Heart right ventricle (tissue), 16 donors: ENCODE measurements at places on chromosomes 7 and 10. TPM values are rescaled to one million over a fixed set of nuclear protein-coding genes. Genes with fewer than 3 reads are reported as not detected.
A peak's percentile ranks its signal among the peaks of the same experiment; 100 is the strongest.

Gene SEMA3D
- polyA plus RNA-seq, result 0.10 TPM

Gene DHX32
- 38.2 TPM for polyA plus RNA-seq

Gene AASS
- 37.5 TPM for polyA plus RNA-seq

Gene GJD4
- not detected for polyA plus RNA-seq

Gene SYT15
- 0.87 TPM for polyA plus RNA-seq

Gene LIPN
- not detected for polyA plus RNA-seq

Gene CACNA2D1
- polyA plus RNA-seq, result 19.4 TPM

Gene COG5
- 8.4 TPM for polyA plus RNA-seq

DNA sequence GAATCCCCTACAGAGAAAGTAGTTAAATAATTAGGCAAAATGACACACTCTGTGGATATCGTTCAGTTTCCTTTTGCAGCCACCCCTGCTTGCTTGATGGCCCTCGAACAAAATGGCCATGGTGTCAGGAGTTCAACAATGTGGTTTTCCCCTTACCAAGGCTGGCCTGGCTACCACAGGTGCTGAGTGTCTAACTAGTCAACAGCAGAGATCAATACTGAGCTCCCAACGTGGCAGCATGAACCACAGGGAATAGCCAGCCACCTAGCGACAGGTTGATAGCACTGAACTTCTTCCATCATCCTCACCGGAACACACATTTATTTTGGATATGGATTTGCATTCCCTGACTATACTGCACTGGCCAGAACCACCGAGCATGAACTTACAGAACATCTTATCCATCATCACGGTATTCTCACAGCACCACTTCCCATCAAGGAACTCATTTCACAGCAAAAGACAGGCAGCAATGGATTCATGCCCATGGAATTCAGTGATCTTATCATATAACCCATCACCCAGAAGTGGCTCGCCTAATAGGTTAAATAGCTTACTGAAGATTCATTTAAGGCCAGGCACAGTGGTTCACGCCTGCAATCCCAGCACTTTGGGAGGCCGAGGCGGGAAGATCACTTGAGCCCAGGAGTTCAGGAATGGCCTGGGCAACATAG is 6.3 kb downstream of the C10orf67 start:
- no peak overlapping the region for H3K4me3 ChIP-seq
- no peaks in the 10 kb centered on the region for H3K27me3 ChIP-seq
- no peak for DNase-seq
- no peaks in the 10 kb centered on the region for H3K36me3 ChIP-seq

DNA sequence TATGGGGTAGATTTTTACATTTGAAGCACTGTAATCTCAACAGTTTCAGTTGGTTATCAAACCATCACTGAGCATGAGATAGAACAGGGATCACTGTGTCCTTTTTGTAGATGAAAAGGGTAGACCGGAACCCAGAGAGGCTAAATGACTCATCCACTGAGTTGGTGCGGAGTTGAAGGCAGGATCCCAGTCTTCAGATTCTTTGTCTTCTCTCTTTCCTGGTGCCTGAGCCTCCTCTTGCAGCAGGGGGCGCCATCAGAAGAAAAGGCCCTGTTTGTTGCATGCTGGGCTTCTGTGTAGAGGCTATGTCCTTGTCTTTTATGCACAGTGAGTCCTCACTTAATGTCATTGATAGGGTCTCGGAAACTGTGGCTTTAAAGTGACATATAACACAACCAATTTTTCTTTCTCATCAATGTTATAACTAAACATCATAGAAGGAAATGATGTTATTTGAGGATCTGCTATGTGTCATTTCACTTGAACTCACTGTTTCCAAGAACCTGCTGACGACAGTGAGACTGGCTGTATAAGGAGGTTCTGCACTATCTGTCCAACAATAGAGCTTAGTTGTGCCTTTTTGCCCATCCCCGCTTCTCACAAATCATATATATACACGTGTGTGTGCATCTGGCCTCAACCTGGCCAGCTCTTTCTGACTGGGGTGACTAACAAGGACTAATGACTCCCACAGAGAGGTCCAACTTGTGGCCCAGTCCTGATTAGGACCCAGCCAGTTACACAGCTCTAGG is 14.3 kb downstream of the ZNF282 start:
- no peak overlapping the region for H3K27ac ChIP-seq
- no peaks in the 10 kb centered on the region for H3K27me3 ChIP-seq
- H3K36me3 ChIP-seq, result peaks cover 100% of the 10 kb centered on the region
- H3K4me3 ChIP-seq, result no peak overlapping the region

- DNase-seq, result no peak
- H3K27ac ChIP-seq, result no peak overlapping the region
- no peaks in the 10 kb centered on the region for H3K4me1 ChIP-seq
Measured at GRCh38 chr7:47153576-47153975, 428.3 kb downstream of the TNS3 start.

DNA sequence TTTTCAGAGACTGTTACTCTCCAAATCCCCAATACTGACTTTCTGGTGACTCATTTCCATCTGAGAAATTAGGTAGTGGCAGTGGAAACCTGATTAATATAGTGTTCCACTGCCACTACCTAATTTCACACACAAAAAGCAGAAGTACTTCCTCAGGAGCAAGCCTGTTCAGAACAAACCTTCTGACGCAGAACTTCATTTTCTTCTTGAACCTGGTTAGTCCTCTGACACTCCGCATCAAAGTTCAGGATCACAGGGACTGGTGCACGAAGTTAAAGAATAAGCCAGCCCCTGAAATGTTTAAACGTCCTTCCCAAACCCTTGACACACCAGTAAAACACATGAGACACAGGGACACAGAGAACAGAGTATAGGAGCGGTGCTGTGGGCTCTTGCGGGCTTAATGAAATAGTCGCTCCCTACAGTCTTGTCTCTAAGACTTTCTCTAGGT is 4.4 kb downstream of the WDR91 start:
- H3K4me1 ChIP-seq, result peaks cover 11% of the 10 kb centered on the region
- no peaks in the 10 kb centered on the region for H3K36me3 ChIP-seq
- no peak for DNase-seq
- no peak overlapping the region for H3K27ac ChIP-seq

DNA sequence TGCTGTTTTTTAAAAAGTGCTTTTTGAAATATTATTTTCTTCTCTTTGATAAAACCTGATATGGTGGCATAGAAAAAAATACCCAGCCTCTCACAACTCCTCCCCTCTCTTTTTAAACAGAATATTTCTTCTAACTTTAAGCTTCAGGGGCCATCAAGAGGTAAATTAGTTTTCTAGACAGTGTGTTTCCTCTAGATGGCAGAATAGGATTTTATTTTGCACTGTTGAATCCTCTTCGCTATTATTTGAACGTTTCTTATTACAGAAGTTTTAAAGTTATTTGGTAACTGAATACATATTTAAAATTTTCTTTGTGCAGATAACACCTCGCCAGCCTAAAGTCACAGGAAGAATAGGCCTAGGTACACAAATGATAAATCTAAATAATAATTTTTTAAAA is 30.3 kb downstream of the ARL5B start:
- H3K36me3 ChIP-seq, result no peaks in the 10 kb centered on the region
- H3K4me1 ChIP-seq, result no peaks in the 10 kb centered on the region
- DNase-seq, result no peak
- H3K4me3 ChIP-seq, result no peak overlapping the region
- H3K27ac ChIP-seq, result no peak overlapping the region
- H3K27me3 ChIP-seq, result no peaks in the 10 kb centered on the region

DNA sequence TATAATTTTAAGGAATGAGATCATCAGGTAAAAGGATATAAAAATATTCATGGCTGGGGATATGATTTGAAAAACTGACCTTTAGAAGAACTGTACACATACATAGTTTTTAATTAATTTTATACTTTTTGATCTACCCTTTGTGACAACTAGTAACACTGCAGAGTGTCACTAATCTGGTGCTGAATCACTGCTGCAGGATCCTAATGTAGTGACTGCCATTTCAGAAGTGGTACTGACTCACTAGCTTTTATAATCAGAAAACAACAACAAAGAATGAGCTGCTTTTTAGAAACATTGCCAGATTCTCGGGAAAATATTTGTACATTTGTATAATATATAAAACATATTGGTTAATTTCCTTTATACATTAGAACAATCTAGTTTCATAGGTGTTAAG is 110.4 kb downstream of the HIPK2 start:
- no peaks in the 10 kb centered on the region for H3K27me3 ChIP-seq

DNA sequence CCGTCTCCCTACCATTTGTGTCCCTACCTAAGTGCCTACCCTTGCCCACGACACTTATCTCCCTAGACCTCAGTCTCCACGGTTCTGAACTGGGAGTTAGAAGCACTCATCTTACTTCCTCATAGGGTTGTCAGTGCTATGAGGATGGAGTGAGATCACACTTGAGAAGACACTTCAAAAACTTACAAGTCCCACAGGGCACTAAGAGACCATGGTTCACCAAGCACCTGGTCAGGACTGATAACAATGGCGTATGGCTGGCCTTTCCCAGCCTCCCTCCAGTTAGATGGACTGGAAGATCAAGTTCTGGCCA is 43.2 kb downstream of the KCNMA1 start:
- no peak overlapping the region for H3K4me3 ChIP-seq
- no peaks in the 10 kb centered on the region for H3K36me3 ChIP-seq
- no peaks in the 10 kb centered on the region for H3K4me1 ChIP-seq
- no peaks in the 10 kb centered on the region for H3K27me3 ChIP-seq

DNA sequence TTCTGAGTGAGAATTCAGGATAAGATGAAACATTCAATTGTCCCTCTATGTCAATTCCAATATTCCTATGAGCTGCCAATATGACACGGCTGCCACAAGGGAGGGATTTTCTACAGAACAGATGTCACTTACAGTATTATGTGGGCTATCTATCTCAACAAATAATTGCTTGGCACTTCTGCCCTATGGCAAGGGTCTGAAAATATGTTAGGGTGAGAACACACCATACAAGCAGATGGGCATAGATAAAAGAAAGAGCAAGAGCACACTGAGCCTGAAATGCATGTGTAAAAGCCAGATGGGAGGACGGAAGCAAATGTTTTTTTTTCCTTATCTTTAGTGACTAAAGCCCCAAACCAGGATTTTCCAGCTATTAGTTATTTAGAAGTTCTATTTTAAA is 70.1 kb upstream of the TFEC start:
- DNase-seq, result no peak
- no peak overlapping the region for H3K4me3 ChIP-seq
- no peaks in the 10 kb centered on the region for H3K36me3 ChIP-seq
- no peaks in the 10 kb centered on the region for H3K4me1 ChIP-seq

DNA sequence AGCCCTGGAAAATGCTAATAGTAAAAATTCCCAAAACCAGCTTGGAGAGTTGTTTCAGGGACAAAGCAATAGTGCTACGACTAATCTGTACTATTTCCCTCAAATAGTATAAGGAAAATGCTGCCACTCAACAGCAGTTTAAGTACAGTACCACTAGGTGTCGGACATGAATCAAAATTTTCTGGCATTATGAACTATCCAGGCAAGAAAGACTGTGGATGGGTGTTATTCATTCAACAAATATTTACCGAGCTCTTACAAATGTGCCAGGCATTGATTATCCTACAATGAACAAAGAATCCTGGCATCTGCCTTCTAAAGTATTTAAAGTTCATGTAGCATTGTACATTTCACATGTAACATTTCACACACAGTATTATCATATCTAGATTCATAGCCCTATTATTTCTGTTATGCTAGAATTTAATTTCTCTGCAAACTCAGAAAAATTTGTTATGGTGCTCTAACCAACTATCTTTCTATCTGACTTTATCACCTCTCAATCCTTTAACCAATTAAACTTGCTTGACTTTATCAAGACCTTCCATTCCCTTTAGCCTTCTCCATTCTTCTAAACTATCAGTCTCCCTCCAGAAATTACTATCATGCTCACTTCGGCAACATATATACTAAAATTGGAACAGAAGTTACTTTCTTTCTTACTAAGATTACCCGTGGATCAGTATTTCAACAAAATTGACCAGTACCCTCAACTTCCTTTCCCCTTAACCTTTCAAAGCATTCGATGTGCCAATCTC is 80.6 kb downstream of the ARHGAP21 start:
- H3K4me3 ChIP-seq, result no peak overlapping the region
- peak; percentile 41 for DNase-seq
- H3K4me1 ChIP-seq, result no peaks in the 10 kb centered on the region
- no peaks in the 10 kb centered on the region for H3K36me3 ChIP-seq

DNA sequence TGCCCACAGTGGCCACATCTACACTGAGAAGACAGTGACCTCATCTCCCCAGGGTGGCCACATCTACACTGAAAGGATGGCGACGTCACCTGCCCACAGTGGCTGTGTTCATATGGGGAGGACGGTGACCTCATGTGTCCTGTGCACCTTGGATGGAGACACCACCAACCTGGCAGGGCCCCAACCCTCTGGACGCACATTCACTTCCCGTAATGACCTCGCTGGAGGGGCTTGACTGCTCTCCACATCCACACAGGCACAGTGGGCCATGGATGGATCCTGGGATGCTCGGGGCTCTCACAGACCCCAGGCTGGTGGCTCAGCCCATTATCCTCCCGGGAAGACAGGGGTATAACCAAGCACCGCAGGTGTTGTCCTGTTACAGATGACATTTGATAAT is 69.7 kb upstream of the BTBD16 start:
- peaks cover 45% of the 10 kb centered on the region for H3K36me3 ChIP-seq
- no peak for DNase-seq
- no peak overlapping the region for H3K4me3 ChIP-seq
- H3K27me3 ChIP-seq, result no peaks in the 10 kb centered on the region

DNA sequence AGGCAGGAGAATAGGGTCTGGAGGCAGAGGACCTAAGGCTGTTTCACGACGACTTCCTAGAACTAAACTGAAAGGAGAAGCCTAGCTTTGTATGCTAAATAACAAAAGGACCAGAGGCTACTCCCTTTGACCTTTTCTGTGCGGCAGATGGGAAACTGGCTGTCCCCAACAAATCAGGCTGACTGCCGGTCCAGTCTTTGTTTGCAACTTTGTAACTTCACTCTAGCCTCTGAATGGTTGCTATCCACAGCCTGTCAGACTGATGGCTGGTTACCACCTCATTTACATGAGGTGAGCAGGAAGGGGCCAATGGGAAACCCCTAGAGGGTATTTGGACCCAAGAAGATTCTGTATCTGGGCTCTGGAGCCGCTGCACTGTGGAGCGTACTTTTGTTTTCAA is 132.6 kb upstream of the SHH start:
- H3K27me3 ChIP-seq, result peaks cover 42% of the 10 kb centered on the region
- no peaks in the 10 kb centered on the region for H3K4me1 ChIP-seq
- H3K27ac ChIP-seq, result no peak overlapping the region
- H3K4me3 ChIP-seq, result no peak overlapping the region

DNA sequence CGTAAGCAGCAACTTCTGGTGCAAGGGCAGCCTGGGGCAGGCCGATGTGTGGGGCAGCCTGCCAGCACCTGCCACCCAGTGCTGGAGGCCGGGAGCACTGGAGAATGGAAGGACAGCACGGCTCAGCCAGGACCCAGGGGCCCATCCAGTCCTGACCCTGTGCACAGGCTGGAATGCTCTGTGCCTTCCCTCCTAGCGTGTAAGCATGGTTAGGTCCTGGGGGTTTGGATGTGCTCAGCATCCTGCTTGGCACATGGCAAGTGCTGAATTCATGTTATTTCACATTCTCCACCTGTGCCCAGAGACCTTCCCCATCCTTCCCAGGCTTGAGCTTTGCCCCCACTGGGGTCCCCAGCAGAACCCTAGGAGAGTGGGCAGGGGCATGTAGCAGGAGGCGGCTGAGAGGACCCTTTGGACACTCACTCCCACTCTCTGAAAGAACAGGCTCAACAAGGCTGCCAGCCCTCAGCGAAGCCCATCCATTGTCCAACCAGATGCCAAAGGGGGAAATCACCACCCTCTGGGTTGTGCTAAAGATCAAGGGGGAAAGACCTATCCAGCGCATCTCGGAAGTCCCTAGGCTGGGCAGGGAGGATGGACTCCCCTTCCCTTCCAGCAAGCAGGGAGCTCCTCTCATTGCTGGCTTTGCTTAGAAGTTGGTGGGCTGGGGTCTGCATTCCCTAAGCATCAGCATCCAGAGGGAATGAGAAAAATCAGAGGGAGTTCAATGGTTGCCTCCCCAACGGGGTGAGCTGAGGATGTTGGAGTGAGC is 29.7 kb downstream of the ANXA8 start:
- H3K27me3 ChIP-seq, result no peaks in the 10 kb centered on the region
- H3K27ac ChIP-seq, result no peak overlapping the region
- no peaks in the 10 kb centered on the region for H3K4me1 ChIP-seq
- DNase-seq, result no peak
- H3K4me3 ChIP-seq, result no peak overlapping the region
